ENCODE measurements at places on chromosomes 4 and X.

- peak; percentile 70 for DNase-seq
These were observed 1037.0 kb upstream of the SLIT2 start for GRCh38 chr4:19214591-19215186.

- no peak for DNase-seq
These were observed 267.9 kb downstream of the AFF2 start for GRCh38 chrX:148768296-148768695.

GRCh38 chr4:101264512-101264911 lies 82.8 kb downstream of the PPP3CA start:
- DNase-seq, result no peak

GRCh38 chrX:103651151-103651773 lies 22.5 kb downstream of the TCEAL1 start:
- no peak for DNase-seq

- peak; percentile 85 for DNase-seq
These were observed 39.3 kb downstream of the EVC start for GRCh38 chr4:5750052-5750945.

GRCh38 chrX:81120936-81121371 lies 80.8 kb downstream of the HMGN5 start:
- DNase-seq, result peak; percentile 43

- no peak for DNase-seq
These were observed 728 bp downstream of the UBA6 start for GRCh38 chr4:67700116-67700737.

- no peak for DNase-seq
These were observed 128.8 kb downstream of the UCHL1 start for GRCh38 chr4:41385481-41385880.

GRCh38 chr4:180394730-180395129 lies 1848.5 kb upstream of the TENM3 start:
- no peak for DNase-seq

GRCh38 chr4:177099211-177099610 lies 210.5 kb upstream of the NEIL3 start:
- peak; percentile 53 for DNase-seq

GRCh38 chrX:71183341-71183740 lies 38.7 kb downstream of the NLGN3 start:
- DNase-seq, result no peak

- no peak for DNase-seq
These were observed 12.0 kb downstream of the ADAMTS3 start for GRCh38 chr4:72557021-72557420.

GRCh38 chrX:38293741-38294140 lies 33.6 kb downstream of the RPGR start:
- no peak for DNase-seq

- no peak for DNase-seq
These were observed 133.8 kb upstream of the UGT8 start for GRCh38 chr4:114464726-114465272.

GRCh38 chr4:109266236-109266635 lies 36.2 kb downstream of the COL25A1 start:
- no peak for DNase-seq

DNA sequence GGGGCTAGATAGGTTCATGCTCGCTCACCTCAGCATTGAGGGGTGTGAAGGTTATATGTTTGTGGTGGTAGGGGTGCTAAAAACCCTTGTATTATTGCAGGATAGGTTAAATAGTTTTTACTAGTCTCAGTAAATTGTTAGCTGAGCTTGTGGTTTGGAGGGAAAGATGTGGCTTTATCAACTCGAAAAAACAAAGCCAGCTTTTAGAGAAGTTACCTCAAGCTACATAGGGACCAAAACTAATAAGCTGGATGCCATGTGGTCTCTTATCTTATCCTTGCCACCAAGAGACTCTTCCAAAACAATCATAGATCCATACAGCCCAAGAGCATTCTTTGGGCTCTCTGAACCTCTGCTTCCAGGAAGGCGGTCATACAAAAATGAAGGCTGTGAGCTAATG lies 29.2 kb downstream of the MSN start:
- no peak for DNase-seq

GRCh38 chrX:148229801-148230303 lies 248.7 kb downstream of the FMR1NB start:
- DNase-seq, result peak; percentile 60

GRCh38 chr4:128906581-128906980 lies 97.1 kb downstream of the JADE1 start:
- no peak for DNase-seq

GRCh38 chr4:97496298-97496873 lies 646.9 kb downstream of the STPG2 start:
- no peak for DNase-seq

GRCh38 chr4:27217261-27217769 lies 356.7 kb downstream of the STIM2 start:
- peak; percentile 86 for DNase-seq

DNA sequence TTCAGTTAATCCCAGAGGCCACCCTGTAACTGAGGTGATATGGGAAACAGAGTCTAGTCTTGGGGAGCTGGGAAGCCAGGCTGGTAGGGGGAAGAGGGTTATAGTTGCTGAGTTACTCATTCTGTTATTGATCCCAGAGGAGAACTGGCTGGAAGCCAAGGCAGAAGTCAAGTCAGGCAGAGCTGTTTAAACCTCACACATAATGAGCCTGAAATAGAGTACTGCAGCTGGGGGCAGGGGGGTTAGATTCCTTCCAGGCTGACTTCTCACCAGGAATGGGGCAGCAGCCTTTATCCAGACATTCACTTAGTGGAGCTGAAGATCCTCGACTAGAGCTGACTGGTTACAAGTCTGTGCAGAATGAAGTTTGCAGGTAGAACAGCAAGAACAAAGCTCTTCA lies 144.9 kb downstream of the C4orf33 start:
- peak; percentile 68 for DNase-seq

GRCh38 chr4:114076899-114077570 lies 97.6 kb upstream of the ARSJ start:
- peak; percentile 44 for DNase-seq

DNA sequence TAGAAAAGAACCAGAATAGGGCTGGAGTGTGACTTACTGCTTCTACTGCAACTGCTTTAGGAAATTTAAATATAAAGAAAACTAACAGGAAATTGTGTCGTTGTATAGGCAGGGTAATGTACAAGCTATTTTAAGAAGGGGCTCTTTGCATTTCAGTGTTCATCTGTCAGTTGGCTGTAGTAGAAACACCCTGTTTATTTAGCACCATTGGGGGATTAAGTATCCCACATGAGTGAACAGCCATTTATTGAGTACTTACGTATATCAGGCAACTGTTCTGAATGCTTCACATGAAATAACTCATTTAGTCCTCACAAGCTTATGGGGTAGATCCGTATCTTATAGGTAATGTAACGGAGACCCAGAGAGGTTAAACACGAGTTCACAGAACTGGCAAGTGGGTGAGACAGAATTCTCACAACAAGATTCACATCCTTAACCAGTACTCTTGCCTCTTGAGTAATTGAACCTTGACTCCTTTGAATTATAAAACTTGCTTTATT lies 23.9 kb downstream of the STIM2 start:
- no peak for DNase-seq

- DNase-seq, result peak; percentile 36
These were observed 1934.9 kb downstream of the ARAP2 start for GRCh38 chr4:34309383-34309906.

GRCh38 chrX:154775419-154776349 lies 13.0 kb downstream of the DKC1 start:
- no peak for DNase-seq

- DNase-seq, result peak; percentile 25
These were observed 33.7 kb upstream of the MSL3 start for GRCh38 chrX:11724122-11725017.

DNA sequence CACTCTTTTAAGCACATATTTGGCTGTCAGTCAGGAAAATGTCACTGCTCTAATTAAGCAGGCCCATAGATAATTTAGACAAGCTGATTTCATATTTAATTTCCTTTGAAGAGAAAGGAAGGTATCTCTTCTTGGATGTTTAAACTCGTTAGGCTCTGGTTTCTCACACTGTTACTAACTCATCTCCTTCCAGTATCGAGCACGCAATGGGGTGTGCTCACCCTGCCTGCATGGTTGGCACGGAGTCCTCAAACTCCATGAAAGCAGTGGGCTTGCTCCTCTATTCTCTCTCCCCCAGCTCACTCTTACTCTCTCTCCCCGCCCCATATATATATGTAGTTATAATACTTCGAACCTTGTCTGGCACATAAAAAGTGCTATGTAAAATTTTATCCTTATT lies 76.9 kb downstream of the EGF start:
- no peak for DNase-seq

DNA sequence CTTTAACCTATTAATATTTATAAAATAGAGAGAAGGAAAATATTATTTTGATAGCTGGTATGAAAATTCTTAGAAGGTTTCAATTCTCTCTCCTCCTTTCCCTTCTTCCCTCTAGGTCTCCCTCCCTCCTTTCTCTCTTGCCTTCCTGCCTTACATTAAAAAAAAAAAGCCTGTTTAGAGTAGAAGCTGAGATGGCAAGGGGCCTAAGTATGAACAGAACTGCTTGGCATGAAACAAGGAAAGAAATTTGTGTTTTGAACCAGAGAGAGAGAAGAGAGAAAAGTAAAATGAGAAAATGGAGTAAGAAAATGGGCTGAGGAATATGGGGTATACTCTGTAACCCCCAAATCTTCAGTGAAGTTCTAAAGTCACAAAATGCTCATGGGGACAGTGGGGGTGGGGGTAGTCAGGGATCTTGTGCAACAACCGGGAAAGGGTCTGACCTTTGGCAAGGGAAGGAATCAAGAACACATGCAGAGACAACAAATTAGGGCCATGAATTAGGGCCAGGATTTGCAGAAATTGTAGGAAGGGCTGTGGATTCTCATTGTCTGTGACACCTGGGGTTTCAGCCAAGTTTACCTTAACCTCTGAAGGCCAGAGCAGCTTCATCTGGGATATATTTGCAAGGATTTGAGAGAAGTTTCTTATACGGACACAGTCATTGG lies 30.6 kb downstream of the SUPT20HL2 start:
- DNase-seq, result no peak

Measured in fibroblast of skin of abdomen (primary cell).